ENCODE measurements at places on chromosomes 11 and 22.

DNA sequence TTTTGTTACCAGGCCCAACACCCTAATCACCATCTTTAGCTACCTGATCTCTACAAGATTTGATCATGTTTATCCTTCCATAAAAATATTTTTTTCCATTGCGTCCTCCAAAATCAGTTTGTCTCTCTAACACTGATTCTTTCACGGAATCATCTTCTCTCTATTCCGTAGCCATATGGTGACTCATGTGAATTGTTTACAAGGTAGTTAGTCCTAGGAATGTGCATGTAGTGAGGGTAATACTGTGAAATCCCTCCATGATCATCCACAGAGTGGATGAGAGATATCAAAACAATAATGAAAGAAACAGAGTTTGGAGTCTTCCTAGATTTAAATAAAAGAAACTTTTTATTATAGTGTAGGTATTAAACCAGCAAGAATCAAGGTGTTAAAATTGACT lies 230.2 kb downstream of the METTL15 start:
- no peak for DNase-seq

GRCh38 chr11:6377902-6378639 lies 12.2 kb upstream of the SMPD1 start:
- DNase-seq: peak; percentile 21

DNA sequence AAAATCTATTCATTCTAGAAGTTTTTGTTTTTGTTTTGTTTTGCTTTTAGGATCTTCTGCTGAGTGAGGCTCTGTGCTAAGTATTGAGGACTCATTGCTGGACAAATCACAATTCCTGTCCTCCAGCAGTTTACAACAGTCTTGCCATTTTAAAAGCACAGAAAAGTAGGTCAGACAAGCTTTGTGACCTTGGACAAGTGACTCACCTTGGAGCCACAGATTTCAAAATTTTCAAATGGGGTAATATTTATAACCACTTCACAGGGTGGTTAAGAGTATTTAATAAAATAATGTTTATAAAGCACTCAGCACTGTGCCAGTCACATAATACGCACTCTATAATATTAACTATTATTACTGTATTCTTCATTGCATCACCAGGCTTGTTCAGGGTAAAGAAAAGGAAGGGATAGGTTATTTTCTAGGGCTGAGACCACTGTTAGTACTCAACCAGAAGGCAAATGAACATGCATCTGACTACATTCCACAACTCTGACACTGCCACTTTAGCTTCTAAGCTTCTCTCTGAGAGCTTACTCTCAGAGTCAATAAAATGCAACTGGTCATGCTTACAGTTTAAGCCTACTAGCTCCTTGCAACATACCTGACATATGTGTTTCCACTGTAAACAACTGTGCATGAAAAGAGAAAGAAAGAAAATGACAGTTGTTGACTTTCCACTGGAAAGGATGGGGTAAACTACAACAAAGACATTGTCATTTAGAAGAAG lies 63.2 kb upstream of the FIBIN start:
- no peak for DNase-seq

GRCh38 chr22:28728002-28728401 lies 13.6 kb downstream of the CHEK2 start:
- DNase-seq: no peak

DNA sequence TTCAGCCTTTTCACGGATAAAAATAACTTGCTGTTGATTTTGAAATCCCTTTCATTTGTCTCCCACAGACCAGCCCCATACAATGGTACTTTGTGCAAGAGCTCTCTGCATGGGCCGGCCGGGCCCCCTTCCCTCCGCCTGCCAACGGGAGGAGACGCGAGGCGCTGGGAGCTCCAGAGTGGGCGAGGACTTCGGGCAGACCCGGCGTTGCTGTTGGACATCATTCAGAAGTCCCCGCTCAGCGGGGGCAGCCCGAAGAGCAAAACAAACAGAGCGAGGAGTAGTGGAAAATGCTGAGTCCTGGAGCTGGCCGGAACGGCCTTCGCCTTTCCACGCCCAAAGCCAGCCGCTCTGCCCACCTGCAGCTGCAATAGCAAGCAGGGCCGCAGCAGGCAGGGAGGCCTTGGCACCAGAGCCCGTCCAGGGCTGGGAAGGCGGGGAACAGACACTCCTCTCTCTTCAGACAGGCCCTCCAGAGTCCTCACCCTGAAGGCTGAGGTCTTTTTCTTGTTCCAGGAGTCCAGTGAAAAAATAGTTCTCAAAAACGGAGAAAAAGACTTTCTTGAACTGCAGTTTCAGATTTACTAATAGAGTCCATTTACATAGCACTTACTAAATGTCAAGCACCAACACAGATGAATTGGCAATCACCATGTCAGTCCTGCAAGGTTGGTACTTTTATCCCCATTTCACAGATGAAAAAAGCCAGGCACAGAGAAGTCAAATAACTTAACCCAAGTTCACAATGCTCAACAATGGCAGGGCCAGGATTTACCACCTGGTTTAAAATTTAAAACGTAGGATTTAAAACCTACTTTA lies 135.5 kb downstream of the ETS1 start:
- no peak for DNase-seq

DNA sequence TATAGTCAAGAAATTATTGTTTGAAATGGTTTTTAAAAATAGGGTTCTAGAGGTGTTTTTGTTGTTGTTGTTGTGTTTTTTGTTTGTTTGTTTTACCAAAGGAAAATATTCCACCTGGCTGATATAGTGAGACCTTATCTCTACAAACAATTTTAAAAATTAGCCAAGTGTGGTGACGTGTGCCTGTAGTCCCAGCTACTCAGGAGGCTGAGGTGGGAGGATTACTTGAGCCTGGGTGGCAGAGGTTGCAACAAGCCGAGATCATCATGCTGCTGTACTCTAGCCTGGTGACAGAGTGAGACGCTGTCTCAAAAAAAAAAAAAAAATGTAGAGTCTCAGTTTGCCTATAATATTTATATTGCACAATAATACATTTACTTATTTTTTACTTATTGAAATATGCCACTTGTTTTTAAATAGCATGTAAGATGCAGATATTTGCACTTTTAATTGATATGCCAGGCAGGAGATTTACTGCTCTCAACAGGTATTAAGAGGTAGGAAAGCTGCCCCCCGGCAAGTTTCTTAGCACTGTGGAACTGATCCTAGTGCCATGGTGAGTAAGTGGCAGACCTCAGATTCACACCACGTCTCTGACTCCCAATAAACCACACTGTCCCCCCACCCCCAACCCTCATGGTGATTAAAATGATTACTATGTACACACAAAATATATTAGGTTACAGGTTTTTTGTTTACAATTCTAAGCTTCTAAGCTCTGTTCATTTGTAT lies 157.4 kb downstream of the TEAD1 start:
- DNase-seq: no peak

- no peak for DNase-seq
Measured at GRCh38 chr11:827146-827896, 398 bp upstream of the CRACR2B start.

- no peak for DNase-seq
Measured at GRCh38 chr11:22472306-22472705, 134.1 kb downstream of the SLC17A6 start.

DNA sequence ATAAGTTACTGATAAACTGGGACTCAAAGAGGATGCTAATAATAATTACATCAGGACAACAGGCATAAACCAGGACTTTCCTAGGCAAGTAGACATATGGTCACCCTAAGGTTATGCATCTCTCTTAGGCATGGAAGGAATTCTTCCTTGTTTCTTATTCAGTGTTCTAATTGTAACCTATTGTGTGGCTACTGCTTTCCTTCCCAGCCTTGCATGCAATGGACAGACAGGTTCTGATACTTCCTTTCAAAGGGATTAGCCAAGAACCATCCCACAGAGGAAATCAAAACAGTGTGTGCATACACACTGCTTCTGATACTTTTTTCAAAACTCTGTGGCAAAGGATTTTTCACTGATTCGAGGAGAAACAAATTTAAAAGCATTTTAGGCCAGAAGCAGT lies 48.3 kb downstream of the RRAS2 start:
- no peak for DNase-seq

DNA sequence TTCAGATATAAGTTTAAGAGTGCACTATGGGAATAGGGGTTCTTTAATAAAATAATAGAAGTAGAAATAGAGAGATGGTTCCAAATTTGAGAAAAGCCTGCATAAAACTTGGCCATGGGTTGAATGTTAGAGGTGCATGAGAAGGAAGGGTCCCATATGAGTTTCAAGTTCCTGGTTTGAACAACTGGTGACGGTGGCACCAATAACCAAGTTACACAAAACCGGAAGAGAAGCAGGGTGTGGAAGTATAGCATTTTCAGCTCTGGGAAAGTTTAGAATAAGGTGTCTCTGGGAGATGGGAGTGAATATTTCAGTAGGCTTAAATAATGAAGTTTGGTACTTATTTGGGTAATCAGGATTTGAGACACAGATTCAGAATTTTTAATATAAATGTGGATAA lies 2.4 kb downstream of the CASP1 start:
- peak; percentile 38 for DNase-seq

DNA sequence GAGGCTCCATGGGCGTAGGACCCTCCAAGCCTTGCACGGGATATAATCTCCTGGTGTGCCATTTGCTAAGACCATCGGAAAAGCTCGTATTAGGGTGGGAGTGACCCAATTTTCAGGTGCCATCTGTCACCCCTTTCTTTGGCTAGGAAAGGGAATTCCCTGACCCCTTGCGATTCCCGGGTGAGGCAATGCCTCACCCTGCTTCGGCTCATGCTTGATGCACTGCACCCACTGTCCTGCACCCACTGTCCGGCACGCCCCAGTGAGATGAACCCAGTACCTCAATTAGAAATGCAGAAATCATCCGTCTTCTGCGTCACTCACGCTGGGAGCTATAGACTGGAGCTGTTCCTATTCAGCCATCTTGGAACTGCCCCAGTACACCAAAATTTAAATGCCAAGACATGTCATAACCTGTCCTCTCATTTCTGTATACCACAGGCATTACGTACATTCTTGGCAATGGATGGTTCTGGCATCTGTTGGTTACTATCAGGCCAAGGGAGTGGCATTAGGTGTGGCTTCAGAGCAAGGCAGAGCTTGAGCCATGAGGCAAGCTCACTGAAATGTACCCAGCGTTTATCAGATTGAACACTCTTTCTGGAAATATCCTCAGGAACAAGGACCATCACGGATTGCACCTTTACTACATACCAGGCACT lies 95.4 kb upstream of the GALNT18 start:
- no peak for DNase-seq

GRCh38 chr11:23778971-23779370 lies 717.9 kb upstream of the LUZP2 start:
- DNase-seq: no peak

GRCh38 chr11:43788421-43788820 lies 92.2 kb upstream of the ALKBH3 start:
- DNase-seq: peak; percentile 20

DNA sequence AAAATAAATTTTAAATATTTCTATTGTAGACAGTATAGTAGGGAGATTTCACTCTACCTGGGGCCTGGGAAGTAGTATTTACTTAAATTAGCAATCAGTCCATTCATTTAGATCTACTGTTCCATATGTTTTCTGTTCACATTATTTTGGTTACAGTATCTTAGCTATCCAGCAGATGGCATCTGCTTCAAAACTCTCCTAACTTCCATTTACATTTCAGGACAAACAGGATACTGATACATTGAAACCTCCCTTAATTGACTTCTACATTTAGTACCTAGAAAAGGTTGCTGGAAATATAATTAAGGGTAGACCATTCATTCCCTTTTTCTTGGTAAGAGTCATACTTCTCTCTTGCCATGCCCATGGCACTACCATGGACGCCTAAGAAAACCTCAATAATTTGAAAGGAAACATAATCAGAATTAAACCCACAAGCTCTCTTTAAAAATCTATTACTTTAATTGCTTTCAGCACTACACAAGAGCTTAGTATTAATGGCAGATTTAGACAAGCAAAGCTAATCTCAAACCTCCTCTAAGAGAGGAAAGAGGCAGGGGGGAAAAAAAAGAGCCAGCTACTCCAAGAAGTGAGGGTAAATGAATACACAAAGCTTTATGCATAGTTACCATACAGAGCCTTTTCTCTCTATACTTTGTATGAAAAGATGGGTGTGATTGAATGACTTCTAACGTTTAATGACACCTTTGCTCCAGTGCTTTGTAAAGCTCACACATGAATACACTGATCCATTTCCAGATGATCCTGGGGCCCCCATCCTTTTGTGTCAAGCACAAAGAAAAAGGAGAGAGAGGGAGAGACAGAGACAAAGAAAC lies 131.2 kb upstream of the MTMR2 start:
- no peak for DNase-seq

GRCh38 chr22:46618667-46619066 lies 1.5 kb upstream of the GRAMD4 start:
- DNase-seq: no peak

- DNase-seq: no peak
Measured at GRCh38 chr11:12172493-12173013, 62.2 kb downstream of the MICAL2 start.

DNA sequence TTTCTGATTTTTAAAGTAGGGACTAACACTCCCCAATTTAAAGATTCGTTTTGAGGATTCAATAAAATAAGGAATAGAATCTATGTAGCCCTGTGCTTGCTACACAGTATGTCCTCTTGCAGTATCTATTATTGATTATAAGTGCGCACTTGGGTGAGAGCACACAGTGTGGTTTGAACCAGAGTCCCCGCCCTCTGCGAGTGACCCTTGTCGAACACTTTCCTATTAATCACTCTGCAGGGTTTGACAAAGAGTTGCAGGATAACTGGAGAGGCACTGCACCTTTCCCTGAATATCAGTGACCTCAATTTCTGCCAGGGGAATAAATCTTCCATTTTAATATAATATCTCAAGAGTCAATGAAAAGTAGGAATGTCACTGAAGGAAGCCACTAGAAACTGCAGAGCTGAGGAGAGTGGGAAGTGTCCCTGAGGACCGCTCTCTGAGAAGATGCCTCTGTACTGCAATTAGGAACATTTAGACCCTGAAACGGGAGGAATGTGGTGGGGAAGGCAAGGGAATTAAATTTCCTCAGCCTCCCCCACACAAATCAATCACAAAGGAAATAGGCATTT lies 182.2 kb downstream of the MAML2 start:
- DNase-seq: no peak

GRCh38 chr11:123461164-123461563 lies 31.1 kb downstream of the GRAMD1B start:
- DNase-seq: no peak

GRCh38 chr11:95070471-95070870 lies 3.8 kb downstream of the SRSF8 start:
- DNase-seq: no peak

- DNase-seq: no peak
Measured at GRCh38 chr11:74011360-74012073, 2.6 kb upstream of the UCP3 start.

DNA sequence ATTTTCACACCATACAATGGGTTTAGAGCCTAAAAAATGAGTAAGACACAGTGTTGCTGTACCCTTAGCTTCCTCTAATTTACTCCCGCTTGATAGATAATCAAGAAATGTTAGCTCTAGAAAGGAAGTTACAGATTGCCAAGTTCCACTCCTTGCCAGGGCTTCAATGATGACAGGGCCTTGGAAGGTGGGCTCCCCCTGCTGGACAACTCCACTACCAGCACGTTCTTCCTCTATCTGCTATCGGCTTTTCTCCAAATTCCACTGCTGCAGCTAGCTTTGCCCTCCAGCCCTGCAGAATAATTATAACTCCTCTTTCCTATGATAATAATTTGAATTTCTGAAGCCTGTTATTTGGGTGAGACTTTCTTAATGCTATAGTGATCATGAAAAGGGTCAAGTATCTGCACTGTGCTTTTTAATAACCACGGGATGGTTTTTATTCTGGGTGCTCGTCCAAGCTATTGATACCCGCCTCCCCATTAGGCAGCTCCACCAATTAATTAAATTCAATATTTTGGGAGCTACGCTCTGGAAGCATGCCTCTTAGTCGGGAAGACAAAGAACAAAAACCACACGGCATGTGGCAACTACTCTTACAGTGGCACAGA lies 9.0 kb downstream of the SYN3 start:
- peak; percentile 64 for DNase-seq

Measured in HL-60 (cell line).